Urinary bladder (tissue), 4 donors: ENCODE measurements at places on chromosomes 3 and 15. TPM values are rescaled to one million over a fixed set of nuclear protein-coding genes. Genes with fewer than 3 reads are reported as not detected.
A peak's percentile ranks its signal among the peaks of the same experiment; 100 is the strongest.

BFSP2 gene
- total RNA-seq, result not detected

CMTM8 gene
- total RNA-seq, result 1.6 TPM

FOXL2NB gene
- total RNA-seq, result not detected

- no peak for DNase-seq
Observed at GRCh38 chr15:99504071-99504822, 61.5 kb upstream of the MEF2A start.

GRCh38 chr15:67794832-67795574, 30.3 kb upstream of the SKOR1 start:
- no peak for DNase-seq

DNA sequence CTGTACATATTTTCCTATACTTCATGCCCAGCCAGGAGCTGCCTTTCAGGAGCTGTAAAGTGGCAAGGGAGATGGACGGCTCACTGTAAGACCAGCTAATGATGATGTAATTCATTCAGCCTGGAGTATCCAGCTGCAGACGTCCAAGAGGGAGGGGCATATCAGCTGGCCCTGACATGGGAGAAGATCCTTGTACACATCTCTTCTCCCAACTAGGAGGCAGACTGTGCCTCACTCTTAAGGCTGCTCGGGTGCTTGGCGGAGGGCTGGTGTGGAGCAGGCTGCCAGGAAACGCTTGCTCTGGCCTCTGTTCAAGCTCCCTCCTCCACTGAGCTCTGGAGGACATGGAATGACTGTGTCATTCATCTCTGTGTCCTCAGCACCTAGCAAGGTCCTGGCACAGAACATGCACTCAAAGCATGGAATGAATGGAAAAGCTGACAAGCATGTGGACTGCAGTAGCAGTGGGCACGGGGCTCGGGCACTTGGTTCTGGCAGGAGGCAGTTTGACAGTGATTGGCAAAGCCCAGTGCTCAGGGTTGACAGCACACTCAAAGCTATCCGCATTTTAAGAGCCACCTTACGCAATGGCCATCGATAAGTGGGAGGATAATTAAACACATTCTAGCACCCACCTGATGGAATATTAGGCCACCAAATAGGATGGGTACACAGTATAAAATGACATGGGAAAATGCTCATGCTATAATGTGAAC, 72.4 kb downstream of the TBC1D2B start:
- peak; percentile 48 for DNase-seq

GRCh38 chr3:152626226-152626625, 208.7 kb upstream of the P2RY1 start:
- DNase-seq, result no peak
